ENCODE measurements at places on chromosomes 7 and 10. TPM values are rescaled to one million over a fixed set of nuclear protein-coding genes. Genes with fewer than 3 reads are reported as not detected.

Gene NEURL1
- 0.95 TPM for total RNA-seq

Gene AGAP5
- total RNA-seq: 9.1 TPM

Gene TMEM225B
- total RNA-seq: 0.30 TPM

Gene CYP3A4
- not detected for total RNA-seq

Gene MMRN2
- total RNA-seq: 53.1 TPM

Gene OR2A7
- 12.1 TPM for total RNA-seq

Gene DNAJC12
- 1.5 TPM for total RNA-seq

Gene LRRD1
- not detected for total RNA-seq
